ENCODE measurements at places on chromosomes 6 and 20. TPM values are rescaled to one million over a fixed set of nuclear protein-coding genes. Genes with fewer than 3 reads are reported as not detected.
A peak's percentile ranks its signal among the peaks of the same experiment; 100 is the strongest.

The BHLHE23 gene
- total RNA-seq, result not detected

The TCF21 gene
- total RNA-seq, result not detected

The GJE1 gene
- not detected for total RNA-seq

The PTPRK gene
- total RNA-seq, result 51.3 TPM

The PKIB gene
- total RNA-seq, result 56.1 TPM

DNA sequence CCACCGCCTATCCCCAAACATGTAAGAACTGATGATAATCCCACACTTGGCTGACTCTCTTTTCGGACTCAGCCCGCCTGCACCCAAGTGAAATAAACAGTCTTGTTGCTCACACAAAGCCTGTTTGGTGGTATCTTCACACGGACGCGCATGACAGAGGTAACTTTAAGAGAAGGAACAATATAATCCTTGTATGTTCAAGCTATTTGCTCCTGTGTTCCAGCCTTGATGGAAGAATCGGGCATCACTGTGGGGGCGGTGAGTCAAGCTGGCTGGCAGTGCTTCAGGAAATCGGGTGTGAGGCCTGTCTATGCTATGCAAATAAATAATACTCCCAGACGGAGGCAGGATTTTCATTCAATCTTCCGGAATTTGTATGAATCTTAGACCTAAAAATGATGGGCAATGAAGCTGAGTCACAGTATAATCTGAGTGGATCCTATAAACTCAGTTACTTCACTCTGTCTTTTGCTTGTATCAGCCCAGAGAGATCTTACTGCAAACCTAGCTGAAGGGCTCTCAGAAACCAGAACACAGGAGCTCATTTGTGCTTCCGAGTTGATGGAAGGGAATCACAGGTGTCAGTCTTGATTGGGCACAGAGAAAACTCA, 45.2 kb upstream of the NT5E start:
- DNase-seq, result no peak
- H3K27me3 ChIP-seq, result no peaks in the 10 kb centered on the region
- H3K27ac ChIP-seq, result no peak overlapping the region

DNA sequence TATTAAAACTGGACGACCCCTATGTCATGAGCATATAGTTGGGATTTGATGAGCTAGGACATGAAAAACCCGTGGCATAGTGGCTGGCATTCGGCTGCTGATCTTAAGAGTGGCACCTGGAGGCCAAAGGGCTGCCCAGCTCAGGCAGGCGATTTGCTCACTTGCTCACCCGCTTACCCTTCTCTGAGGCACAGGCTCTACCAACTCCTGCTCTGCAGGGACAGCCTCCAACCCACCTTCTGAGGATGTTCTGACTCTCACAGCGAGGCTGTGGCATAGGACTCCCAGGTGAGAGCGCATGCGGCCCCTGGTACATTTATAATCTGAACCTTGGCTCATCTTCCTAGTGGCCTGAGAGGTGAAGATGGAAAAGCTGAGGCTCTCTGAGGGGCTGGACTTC, 995 bp downstream of the RSPO4 start:
- H3K4me1 ChIP-seq, result peaks cover 2% of the 10 kb centered on the region
- no peak overlapping the region for H3K27ac ChIP-seq
- peaks cover 27% of the 10 kb centered on the region for H3K27me3 ChIP-seq
- no peak for DNase-seq
- H3K4me3 ChIP-seq, result peak overlapping the region; percentile 66

- H3K36me3 ChIP-seq, result peaks cover 72% of the 10 kb centered on the region
- H3K4me1 ChIP-seq, result peaks cover 11% of the 10 kb centered on the region
- H3K4me3 ChIP-seq, result no peak overlapping the region
- peak; percentile 63 for DNase-seq
These were observed 141.3 kb downstream of the PREX1 start for GRCh38 chr20:48686238-48687116.

- peak overlapping the region; percentile 78 for H3K4me3 ChIP-seq
- no peak overlapping the region for H3K27ac ChIP-seq
- H3K36me3 ChIP-seq, result no peaks in the 10 kb centered on the region
- DNase-seq, result no peak
These were observed 1.8 kb downstream of the SIM1 start for GRCh38 chr6:100462706-100463629.

DNA sequence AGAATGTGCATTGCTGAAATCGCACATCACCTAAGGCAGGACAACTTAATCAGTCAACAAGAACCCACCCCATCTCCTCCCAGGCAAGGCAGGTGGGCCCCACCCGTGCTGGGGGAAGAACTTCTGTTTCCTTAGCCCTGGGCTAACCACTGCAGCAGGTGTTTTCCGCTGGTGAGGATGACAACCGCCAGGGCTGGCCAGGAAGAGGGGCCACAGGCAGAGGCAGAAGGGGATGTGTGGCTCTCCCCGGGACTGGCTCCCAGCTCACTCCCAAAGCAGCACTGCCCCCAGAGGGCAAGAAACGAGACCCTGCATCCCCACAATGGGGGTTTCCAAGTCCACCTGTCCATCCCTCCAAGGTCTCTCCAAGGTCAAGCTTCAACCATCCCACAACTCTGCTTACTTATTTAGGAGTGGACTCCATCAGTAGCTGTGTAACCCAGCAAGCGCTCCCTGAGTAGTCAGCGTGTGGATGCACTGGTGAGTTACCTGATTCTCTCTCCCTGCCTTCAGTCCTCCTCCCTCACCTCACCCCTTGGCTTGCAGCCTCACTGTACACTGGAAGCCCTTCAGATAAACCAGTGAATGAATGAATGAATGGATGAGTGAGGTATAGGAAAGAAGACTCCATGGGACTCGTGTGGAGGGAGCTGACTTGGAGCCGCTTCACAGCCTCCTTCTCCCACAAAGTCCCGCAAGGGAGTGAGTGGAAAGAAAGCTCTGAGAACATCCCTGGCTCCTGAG, 168.2 kb upstream of the CST7 start:
- H3K4me3 ChIP-seq, result no peak overlapping the region
- no peaks in the 10 kb centered on the region for H3K27me3 ChIP-seq
- no peaks in the 10 kb centered on the region for H3K36me3 ChIP-seq
- peak; percentile 44 for DNase-seq

DNA sequence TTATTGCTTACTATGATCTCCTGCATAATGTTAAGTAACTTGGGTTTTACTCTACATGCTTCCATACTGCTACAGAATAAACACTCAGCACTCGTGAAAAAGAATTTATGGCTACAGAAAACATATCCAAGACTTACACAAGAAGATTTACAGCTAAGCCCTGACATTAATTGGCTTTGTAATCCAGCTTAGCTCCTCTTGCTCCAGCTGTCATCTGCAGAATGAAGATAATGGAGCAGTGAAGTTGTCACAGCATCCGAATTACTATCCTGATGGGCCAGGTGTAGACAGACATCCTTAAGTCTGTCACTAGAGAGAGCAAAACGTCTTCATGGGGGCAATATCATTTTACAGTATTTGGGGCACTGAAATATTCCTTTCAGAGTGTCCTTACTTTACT, 155.3 kb downstream of the PRKN start:
- no peaks in the 10 kb centered on the region for H3K4me1 ChIP-seq
- H3K27ac ChIP-seq, result no peak overlapping the region
- no peak overlapping the region for H3K4me3 ChIP-seq
- no peak for DNase-seq

- DNase-seq, result no peak
- no peak overlapping the region for H3K27ac ChIP-seq
- no peaks in the 10 kb centered on the region for H3K27me3 ChIP-seq
- H3K36me3 ChIP-seq, result peaks cover 7% of the 10 kb centered on the region
- H3K4me3 ChIP-seq, result no peak overlapping the region
These were observed 12.7 kb downstream of the GCLC start for GRCh38 chr6:53532061-53532797.

- H3K27ac ChIP-seq, result no peak overlapping the region
- H3K36me3 ChIP-seq, result no peaks in the 10 kb centered on the region
- H3K27me3 ChIP-seq, result no peaks in the 10 kb centered on the region
- no peaks in the 10 kb centered on the region for H3K4me1 ChIP-seq
- no peak overlapping the region for H3K4me3 ChIP-seq
These were observed 93.6 kb downstream of the RIMS1 start for GRCh38 chr6:71979911-71980310.

DNA sequence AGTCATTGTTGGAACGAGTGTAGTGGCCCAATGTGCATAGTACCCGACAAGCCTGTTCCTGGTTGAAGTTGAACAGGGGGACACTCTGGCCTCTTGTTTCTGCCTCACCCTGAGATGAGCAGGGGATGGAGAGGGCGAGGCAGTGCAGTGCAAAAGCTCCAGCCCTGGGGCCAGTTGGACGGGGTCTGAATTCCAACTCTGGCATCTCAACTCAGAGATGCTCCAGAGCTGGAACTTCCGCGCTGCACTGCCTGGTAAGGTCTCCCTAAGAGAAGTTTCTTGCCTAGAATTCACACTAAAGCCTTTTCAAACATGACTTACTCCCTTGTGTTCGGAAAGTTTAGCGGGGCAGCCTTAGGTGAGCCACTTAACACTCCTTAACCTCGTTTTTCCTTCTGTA, 72.3 kb upstream of the SLC22A1 start:
- no peak for DNase-seq
- no peak overlapping the region for H3K4me3 ChIP-seq
- peaks cover 90% of the 10 kb centered on the region for H3K36me3 ChIP-seq
- no peaks in the 10 kb centered on the region for H3K4me1 ChIP-seq
- no peaks in the 10 kb centered on the region for H3K27me3 ChIP-seq

DNA sequence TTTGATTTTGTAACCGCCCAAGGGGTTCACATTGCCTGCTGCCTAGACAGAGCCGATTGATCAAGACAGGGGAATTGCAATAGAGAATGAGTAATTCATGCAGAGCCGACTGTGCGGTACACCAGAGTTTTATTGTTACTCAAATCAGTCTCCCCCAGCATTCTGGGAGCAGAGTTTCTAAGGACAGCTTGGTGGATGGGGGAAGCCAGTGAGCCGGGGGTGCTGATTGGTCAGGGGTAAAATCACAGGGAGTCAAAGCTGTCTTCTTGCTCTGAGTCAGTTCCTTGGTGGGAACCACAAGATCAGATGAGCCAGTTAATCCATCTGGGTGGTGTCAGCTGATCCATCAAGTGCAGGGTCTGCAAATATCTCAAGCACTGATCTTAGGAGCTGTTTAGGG, 60.0 kb upstream of the EZR start:
- no peaks in the 10 kb centered on the region for H3K27me3 ChIP-seq
- no peaks in the 10 kb centered on the region for H3K36me3 ChIP-seq
- H3K4me3 ChIP-seq, result no peak overlapping the region
- H3K4me1 ChIP-seq, result no peaks in the 10 kb centered on the region

DNA sequence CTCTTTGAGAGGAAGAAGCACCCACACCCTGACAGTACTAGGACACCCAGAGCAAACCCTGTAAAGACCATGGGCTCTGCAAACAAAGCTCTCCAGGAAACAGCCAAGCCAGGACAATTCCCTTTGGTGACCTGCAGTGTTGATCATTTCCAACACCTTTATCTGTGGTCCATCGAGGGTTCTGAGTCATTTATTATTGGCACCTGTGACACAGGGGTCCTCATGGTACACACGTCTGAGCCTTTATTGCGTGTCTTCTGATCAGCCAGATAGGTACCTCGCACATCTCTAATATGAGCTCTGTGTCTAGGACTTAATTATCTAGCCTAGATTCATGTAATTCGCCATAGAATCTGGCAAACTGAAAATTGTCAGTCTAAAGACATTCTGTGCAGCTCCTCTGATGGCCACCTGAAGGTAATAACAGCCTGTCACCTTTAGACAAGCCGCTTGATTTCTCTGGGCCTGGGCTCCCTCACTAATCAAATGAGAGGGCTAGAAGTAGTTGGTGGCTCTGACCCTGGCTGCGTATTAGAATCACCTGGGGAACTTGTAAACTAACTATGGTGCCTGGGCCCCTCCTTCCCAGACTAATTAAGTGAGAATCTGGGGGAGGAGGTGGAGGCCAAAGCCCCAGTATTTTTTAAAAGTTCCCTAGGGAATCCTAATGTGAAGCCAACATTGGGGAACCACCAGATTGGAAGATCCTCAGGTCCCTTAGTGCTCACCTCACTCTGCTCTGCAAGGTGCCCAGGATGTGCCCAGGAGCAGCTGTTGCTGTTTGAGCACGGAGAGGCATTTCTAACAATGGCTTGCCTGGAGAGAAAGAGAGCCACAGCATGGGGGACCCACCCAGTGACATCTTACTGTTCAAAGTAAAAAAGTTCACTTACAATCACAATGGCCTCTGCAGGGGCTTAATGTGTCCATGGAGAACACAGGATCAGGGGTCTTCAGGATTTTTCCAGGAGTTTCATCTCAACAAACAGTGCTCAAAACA, 122.0 kb upstream of the ARID1B start:
- H3K4me1 ChIP-seq, result no peaks in the 10 kb centered on the region
- H3K27ac ChIP-seq, result no peak overlapping the region
- DNase-seq, result peak; percentile 86
- no peaks in the 10 kb centered on the region for H3K36me3 ChIP-seq

DNA sequence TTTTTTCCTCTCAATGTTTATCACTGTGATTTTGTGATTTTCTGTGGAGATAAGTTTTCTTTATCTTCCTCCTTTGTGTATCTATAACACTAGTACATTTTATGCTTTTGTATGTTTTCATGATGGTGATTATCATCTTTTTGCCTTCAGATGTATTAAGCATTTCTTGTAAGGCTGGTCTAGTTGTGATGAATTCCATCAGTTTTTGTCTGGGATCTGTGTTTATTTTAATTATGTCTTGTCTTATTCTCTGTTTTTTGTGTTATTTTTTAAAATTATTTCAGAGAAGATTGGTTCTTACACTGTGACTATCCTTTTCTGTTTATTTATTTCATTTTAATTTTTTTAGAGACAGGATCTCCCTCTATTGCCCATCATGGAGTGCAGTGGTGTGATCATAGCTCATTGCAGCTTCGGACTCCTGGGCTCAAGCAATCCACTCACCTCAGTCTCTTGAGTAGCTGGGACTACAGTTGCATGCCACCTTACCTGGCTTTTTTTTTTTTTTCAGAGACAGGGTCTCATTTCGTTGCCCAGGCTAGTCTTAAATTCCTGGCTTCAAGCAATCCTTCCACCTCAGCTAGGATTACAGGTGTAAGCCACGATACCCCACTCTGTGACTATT, 187.4 kb downstream of the SLC16A10 start:
- H3K36me3 ChIP-seq, result peaks cover 72% of the 10 kb centered on the region
- H3K4me3 ChIP-seq, result no peak overlapping the region
- H3K4me1 ChIP-seq, result no peaks in the 10 kb centered on the region
- H3K27ac ChIP-seq, result no peak overlapping the region

DNA sequence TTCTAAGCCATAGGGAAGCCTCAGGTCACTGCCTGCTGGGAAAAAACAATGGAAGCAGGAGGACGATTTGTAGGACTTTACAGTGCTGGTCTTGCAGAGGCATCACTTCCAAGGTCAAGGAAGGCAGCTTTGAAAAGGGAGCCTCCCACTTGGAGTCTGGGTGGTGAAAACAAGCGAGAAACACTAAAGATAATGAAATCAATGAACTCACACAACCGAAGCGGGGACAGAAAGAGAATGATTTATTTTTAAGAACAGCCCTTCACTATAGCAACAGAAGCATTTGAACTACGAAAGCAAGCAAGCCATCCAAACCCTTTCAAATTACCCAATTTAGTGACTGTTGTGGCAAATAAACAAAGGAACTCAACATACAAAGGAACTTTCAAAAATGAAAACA, 227.5 kb downstream of the THBS2 start:
- DNase-seq, result no peak
- no peak overlapping the region for H3K4me3 ChIP-seq
- H3K36me3 ChIP-seq, result no peaks in the 10 kb centered on the region
- H3K4me1 ChIP-seq, result no peaks in the 10 kb centered on the region
